ENCODE measurements at places on chromosomes 2 and 18. TPM values are rescaled to one million over a fixed set of nuclear protein-coding genes. Genes with fewer than 3 reads are reported as not detected.

The ABHD1 gene
- 0.74 TPM for total RNA-seq

The KCNG2 gene
- total RNA-seq, result 0.80 TPM

The ARHGAP25 gene
- total RNA-seq, result 17.1 TPM

DNA sequence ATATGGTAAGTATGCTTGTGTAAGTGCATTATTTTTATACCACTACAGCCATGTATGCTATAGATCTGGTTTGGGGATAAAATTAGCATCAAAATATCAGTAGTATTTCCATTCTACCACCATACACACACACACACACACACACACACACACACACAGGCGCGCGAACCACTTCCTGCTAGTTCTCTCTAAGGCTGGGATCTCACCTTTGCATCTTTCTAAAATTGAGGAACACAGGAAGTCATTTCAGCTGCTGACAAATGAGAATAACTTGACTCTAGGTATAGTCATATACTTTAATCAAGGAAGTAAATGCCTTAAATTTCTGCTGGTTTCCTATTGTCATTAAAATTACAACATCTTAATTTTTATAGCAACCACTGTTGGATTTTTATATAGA, 72.5 kb downstream of the RBM43 start:
- H3K36me3 ChIP-seq, result no peaks in the 10 kb centered on the region
- no peaks in the 10 kb centered on the region for H3K4me1 ChIP-seq
- no peak for DNase-seq
- no peak overlapping the region for H3K4me3 ChIP-seq
- no peaks in the 10 kb centered on the region for H3K27me3 ChIP-seq

- H3K4me3 ChIP-seq, result no peak overlapping the region
- no peaks in the 10 kb centered on the region for H3K36me3 ChIP-seq
- no peak overlapping the region for H3K27ac ChIP-seq
These were observed 44.9 kb upstream of the TAF4B start for GRCh38 chr18:26181343-26181826.

- H3K27me3 ChIP-seq, result no peaks in the 10 kb centered on the region
- H3K27ac ChIP-seq, result no peak overlapping the region
- no peak for DNase-seq
- H3K4me3 ChIP-seq, result no peak overlapping the region
- no peaks in the 10 kb centered on the region for H3K36me3 ChIP-seq
These were observed 153.3 kb upstream of the NOSTRIN start for GRCh38 chr2:168649105-168649504.
